ENCODE measurements at places on chromosomes 2 and 18. TPM values are rescaled to one million over a fixed set of nuclear protein-coding genes. Genes with fewer than 3 reads are reported as not detected.
A peak's percentile ranks its signal among the peaks of the same experiment; 100 is the strongest.

GRCh38 chr18:63102941-63103744 lies 216.4 kb downstream of the BCL2 start:
- DNase-seq, result no peak

DNA sequence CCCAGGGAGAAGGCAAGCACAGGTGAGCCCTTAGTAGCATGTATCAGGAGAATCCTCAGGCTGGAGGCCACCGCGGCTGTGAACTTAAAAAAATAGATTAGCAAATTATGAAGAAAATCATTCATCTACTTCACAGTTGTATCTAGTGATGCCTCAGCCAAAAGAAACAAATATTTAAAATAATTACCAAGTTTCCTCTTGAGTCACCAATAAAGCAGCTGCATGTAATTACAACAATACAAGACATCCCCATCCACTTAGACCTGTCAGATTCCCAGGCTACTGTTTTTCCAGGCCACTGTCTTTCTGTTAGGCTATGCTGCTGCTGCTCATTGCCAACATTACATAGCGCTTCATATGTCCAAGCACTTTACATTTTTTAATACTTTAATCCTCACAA lies 54.6 kb upstream of the PHLPP1 start:
- DNase-seq, result no peak

DNA sequence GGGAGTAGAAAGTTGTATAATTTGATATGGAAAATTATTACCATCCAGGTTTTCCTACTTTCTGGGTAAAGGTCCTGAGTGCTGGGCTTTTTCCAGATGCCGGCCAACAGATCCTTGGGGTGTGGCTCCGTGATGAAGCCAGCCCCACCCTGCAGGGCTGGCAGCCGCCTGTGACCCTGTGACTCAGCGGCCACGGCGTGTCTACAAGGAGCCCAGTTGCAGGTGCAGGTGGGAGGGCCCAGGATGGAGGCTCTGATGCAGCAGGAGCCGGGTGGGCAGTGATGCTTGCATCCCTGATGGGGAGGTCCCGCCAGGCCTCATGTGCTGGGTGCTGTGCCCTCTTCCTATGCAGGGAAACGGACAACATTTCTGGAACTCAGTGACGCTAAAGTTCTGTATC lies 96.0 kb upstream of the ALKAL2 start:
- DNase-seq, result no peak

IL18R1 gene
- total RNA-seq, result 4.3 TPM

GRCh38 chr2:191889931-191890330 lies 43.0 kb upstream of the CAVIN2 start:
- DNase-seq, result no peak

- no peak for DNase-seq
Observed at GRCh38 chr2:229180658-229181057, 90.4 kb downstream of the PID1 start.

DNA sequence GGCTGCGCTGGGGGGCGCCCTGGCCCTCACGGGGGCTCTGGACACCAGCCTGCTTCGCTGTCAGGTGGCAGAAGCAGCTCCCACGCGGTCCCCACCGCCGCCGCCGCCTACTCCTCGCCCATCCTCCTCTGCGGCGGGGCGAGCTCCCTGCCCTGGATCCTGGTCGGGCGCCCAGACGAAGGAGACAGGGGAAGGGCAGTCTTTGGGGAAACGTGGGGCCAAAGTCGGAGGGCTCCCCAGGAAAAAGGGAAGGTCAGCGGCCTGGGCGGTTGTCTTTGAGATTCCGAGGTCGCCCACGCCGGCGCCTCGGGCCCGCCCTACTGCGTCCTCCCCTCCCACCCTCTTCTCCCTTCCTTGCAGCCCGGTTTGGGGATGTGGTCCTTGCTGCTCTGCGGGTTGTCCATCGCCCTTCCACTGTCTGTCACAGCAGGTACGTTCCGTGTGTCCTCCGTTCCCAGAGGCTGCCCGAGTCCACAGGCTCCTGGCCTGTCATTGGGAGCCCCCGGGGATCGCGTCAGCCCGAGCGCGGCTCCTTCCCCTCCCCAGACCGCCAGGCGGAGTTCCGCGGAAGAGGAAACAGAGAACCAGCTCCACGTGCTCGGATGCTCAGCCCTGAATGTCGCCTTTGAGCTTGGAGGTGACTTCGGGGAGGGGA lies 800 bp downstream of the IL1RL2 start:
- peak; percentile 53 for DNase-seq

ADD2 gene
- total RNA-seq, result 1.9 TPM

DNA sequence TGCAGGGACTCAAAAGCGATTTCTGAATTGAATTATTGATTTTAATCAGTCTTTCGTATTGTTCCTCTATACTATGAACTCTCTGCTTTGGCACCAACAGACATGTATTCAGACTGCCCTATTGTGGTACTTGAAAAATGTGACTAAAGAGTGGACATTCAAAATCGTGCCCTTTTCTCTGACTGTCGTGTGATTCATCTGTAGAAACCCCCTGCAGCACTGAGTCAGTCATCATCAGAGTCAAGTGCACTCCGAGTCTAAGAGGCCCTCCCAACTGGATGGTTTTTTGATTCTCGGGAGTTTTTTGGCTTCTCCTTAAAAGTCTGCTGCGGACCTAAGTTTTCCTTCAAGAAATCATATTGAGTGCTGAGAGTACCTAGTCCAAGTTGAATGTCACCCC lies 96.4 kb upstream of the FOSL2 start:
- DNase-seq, result no peak

DNA sequence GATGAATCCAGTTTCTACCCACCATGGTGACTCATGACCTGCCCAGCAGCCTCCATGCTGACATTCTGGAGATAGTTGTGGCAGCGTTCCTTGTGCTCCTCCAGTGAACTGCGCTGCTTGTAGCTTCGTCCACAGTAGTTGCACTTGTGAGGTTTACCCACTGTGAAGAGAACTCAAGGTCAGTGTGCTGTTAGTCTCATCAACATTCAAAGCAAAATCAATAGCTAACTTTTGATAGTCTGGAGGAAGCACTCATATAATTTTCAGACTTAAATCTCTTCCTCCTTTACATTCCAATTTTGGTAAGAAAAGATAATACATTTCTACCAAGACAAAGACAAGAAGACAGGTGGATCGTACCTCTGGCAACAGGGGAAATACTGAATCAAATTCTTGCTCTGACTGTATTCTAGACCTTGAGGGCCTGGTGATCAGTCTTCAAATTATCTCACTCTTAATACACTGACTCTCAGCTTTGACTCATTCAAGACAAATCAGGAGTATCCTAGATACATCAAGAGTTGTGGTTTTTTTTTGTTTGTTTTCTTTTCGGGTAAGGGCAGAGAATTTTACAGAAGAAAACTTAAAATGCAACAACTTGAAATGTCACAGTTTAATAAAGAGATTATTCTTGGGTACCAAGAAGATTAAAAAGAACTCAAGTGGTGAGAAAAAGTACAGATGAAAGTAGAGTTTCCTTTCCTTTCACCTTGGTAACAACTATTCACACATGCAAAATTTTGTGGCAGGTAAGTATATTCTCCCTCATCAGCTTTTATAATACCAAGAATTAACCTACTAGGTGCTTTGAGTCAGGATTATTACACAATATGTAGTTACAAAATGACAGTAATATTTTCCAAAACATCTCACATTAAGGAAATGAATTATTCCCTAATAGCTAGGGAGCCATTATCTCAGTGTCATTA lies 129.2 kb downstream of the IKZF2 start:
- DNase-seq, result no peak

- no peak for DNase-seq
Observed at GRCh38 chr2:210862283-210863065, 306.1 kb downstream of the CPS1 start.

DNA sequence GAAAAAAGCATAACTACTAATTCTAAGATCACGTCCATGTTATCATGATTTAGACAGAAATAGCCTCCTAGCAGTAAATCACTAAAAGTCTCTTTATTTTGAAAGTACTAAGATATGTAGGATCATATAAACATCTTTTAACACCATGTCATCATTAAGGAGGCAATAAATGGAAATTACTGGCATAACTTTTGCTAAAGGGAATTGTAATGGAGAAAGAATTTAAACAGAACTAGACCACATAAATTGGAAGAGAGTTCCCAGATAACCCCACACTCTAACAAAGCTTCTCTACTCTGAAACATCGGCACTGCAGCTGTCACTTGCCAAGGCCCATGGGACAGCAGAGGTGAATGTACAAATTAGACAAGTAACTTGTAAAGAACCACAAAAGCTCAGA lies 29.5 kb downstream of the STK39 start:
- no peak for DNase-seq

GRCh38 chr18:48100165-48100575 lies 169.7 kb upstream of the SMAD2 start:
- no peak for DNase-seq

DNA sequence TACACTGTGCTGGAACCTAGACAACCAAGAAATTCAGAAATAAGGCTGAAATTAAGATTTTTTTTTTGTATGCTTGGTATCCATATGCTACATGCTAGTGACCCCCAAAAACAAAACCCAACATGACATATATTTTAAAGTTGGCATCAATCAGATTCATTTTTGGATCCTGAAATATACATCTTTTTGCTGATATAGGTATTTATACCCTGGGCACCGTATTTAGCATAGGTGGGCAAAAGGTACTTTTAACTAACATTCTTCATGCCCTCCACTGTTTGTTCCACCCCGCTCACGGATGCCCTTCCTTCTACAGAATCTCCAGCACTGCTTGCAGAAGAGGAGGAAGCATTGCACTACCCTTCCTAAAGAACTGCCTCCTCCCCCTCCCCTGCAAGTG lies 52.6 kb downstream of the SPOPL start:
- no peak for DNase-seq

DNA sequence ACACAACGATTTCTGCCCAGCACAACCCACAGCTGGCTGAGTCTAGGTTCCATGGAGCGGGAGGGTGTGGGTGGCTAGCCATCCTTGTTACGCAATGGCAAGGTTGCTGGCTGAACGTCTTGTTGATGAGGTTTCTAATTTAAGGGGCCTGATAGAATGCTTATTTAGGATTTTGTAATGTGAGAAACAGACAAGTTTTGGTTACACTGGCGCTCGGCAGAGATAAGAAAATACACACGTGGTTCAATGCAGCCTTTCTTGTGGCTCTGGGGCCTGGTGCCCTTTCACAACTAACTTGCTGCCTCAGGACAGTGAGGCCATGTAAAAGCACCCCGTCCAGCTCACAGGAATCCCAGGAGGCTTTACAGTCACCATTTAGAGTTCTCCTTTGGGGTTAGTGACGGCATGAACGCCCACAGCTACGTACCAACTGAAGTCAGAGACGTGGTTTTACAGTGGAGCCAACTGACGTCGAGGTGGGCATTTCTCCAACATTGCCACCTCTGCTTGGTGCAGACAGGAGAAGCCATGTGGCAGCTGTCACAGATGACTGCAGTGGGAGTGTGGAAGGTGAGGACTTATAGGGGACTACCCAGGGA lies 29.7 kb upstream of the PIEZO2 start:
- no peak for DNase-seq

DNA sequence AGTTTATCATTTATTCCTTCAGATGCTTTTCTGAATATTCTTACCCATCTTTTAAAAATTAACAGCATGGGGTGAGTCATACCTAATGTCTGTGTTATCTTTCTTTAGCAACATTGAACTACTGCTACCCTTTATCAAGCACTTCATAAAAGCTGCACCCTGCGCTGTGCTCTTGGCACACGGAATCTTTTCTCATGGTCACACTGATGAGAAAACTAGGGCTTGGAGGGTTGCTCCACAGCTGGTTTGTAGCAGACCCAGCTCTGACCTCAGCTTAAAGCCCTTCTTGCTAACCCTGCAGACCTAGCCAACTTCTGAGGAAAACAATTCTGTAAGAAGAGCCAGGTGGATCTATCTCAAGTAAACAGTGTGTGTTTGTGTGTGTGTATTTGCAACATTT lies 106.3 kb downstream of the RNF144A start:
- DNase-seq, result peak; percentile 91

CROCC2 gene
- total RNA-seq, result not detected

TPGS2 gene
- 68.0 TPM for total RNA-seq

GRCh38 chr18:6553234-6553900 lies 138.7 kb upstream of the L3MBTL4 start:
- no peak for DNase-seq

DNA sequence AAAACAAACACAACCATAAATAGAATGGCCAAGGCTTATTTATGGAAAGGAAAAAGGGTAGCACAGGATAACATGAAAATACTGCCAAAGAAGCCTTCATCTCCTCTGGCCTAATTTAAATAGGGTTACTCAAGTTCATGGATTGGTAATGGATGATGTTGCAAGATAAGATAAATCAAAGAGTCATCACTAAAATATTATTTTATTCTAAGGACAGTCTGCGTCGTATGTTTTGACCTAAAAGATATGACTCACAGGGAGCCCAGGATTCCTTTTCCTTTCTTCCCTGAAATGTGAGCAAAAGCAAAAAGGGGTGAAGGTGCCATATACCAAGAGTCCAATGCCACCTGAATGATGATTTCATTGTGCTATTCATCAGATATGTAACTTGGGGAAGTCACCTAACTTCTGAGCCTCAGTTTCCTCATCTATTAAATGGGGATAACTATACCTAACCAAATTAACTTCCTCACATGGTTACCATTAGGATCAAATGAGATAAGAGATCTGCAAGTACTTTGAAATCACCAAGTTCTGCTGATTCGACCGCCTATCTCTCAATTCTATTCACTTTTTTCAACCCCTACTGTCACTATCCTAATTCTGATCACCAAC lies 137.7 kb downstream of the THADA start:
- DNase-seq, result no peak

TACR1 gene
- total RNA-seq, result 0.35 TPM

DNA sequence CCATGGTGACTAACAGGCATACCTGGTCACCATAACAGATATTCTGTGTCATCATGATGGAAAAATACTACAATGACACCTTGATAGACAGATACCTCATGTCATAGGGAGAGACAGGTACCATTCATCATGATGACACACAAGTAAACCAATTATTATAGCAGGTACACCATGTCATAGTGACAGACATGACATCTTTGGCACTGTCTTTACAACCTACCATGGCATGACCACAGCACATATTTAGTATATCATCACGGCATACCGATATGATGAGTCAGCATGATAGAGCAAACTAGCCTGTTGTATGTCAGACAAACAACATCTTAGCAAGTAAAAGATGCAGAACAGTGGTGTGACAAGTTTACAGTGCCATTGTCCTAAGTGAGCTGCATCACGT lies 101.3 kb upstream of the KLHL29 start:
- no peak for DNase-seq

EVX2 gene
- total RNA-seq, result not detected

Measured in adrenal gland (tissue), 19 donors.